Pancreas (tissue), 10 donors: ENCODE measurements at places on chromosomes 1 and 21. TPM values are rescaled to one million over a fixed set of nuclear protein-coding genes. Genes with fewer than 3 reads are reported as not detected.

- peak; percentile 82 for DNase-seq
Observed at GRCh38 chr1:27958513-27958912, 1.3 kb upstream of the XKR8 start.

GRCh38 chr1:20385630-20386029 lies 95.0 kb downstream of the VWA5B1 start:
- DNase-seq = no peak

DNA sequence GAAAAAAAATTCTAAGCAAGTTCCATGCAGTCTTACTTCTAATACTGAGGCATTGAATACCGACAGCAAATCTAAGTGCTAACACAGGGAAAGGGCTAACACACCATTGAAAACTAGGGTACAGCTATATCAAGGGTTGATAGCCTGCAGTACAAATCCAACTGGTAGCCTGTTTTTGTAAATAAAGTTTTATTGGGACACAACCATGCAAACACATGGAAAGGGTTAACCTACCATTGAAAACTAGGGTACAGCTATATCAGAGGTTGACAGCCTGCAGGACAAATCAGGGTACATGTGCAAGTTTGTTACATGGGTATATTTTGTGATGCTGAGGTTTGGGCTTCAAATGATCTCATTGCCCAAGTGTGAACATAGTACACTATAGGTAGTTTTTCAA lies 212.9 kb downstream of the HIVEP3 start:
- DNase-seq = no peak

- DNase-seq = no peak
Observed at GRCh38 chr1:15948595-15949452, 27.1 kb downstream of the ZBTB17 start.

- DNase-seq = no peak
Observed at GRCh38 chr1:225299624-225300023, 128.2 kb downstream of the LBR start.

- no peak for DNase-seq
Observed at GRCh38 chr1:115477071-115477470, 139.0 kb upstream of the NGF start.

- DNase-seq = no peak
Observed at GRCh38 chr1:29811727-29812407, 575.5 kb downstream of the PTPRU start.

GRCh38 chr1:183968386-183968785 lies 69.1 kb downstream of the COLGALT2 start:
- no peak for DNase-seq

Gene FBLIM1
- total RNA-seq = 31.4 TPM

Gene RYR2
- 6.9 TPM for total RNA-seq
